ENCODE measurements at places on chromosomes 11 and 22. TPM values are rescaled to one million over a fixed set of nuclear protein-coding genes. Genes with fewer than 3 reads are reported as not detected.

- peaks cover 6% of the 10 kb centered on the region for H3K27me3 ChIP-seq
- no peaks in the 10 kb centered on the region for H3K36me3 ChIP-seq
- no peak for DNase-seq
- peaks cover 12% of the 10 kb centered on the region for H3K4me1 ChIP-seq
Observed at GRCh38 chr22:50302041-50302541, 5.4 kb downstream of the PLXNB2 start.

DNA sequence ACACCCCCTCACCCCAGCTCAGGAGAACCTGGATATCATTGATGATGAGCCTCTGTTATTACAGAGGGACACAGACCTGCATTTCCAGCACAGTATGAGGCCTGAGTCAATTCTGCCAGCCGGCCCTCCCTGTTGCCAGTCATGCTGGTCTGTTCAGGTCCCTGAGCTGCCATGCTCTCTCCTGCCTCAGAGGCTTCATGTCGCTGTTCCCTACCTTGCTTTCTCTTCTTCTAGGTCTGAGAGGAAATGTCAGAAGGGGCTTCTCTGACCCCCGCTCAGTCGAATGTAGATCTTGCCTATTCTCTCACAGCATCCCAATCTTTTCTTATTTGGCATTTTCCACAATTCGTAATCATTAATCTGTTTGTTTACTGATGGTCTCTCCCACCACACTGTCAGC is 21.8 kb upstream of the ABCC8 start:
- no peak for DNase-seq
- no peak overlapping the region for H3K27ac ChIP-seq
- H3K27me3 ChIP-seq = peaks cover 7% of the 10 kb centered on the region
- H3K36me3 ChIP-seq = no peaks in the 10 kb centered on the region

Gene XKR3
- 0.18 TPM for total RNA-seq

DNA sequence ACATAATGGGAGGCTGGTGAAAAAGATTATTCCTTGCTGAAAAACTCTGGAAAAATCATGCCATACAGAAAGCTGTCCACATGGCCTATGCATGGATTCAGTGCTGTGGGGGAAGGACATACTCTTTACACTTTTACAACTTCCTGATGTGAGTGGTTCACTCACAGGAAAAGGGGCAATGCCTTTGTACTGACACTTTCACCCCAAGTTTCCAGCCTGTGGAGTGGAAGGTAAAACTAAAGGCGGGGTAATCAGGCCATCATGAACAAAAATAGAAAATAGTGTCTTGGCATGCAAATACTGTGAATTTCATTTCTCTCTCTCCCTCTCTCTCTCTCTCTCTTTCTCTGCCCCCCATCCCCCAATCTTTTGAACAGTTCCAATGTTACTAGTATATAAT is 281.8 kb downstream of the ETS1 start:
- H3K36me3 ChIP-seq = peaks cover 17% of the 10 kb centered on the region
- DNase-seq = no peak
- peaks cover 52% of the 10 kb centered on the region for H3K4me1 ChIP-seq
- H3K4me3 ChIP-seq = no peak overlapping the region

Data from activated CD8-positive, alpha-beta memory T cell treated with anti-CD3 and anti-CD28 coated beads, Interleukin-2, amount 10 ng/mL, durations not matched to agents 7 days and 5 days (primary cell).